Kidney tubule cell (primary cell): ENCODE measurements at places on chromosomes 11 and 22.

DNA sequence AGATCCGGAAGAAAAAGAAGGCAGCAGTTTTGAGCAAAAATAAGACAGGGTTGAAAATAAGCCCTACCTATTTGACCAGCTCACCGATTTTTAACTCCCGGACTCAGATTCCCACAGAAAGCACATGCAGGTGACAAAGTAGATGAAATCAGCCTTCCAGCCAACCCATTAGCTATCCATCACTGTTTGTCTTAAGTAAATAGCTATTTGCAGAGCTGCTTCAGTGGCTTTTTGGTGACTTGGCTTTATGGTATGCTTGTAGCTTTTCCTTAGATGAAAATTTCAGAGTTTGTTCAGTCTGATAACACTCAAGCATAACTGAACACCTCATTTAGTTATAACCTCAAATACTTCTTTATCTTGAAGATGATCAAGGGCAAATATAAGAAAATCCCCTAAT, 192.6 kb downstream of the HIPK3 start:
- peak; percentile 82 for DNase-seq

GRCh38 chr11:58621586-58622262, 741 bp upstream of the CNTF start:
- no peak for DNase-seq

- no peak for DNase-seq
These were observed 13.3 kb upstream of the OR56B4 start for GRCh38 chr11:6094186-6094585.

DNA sequence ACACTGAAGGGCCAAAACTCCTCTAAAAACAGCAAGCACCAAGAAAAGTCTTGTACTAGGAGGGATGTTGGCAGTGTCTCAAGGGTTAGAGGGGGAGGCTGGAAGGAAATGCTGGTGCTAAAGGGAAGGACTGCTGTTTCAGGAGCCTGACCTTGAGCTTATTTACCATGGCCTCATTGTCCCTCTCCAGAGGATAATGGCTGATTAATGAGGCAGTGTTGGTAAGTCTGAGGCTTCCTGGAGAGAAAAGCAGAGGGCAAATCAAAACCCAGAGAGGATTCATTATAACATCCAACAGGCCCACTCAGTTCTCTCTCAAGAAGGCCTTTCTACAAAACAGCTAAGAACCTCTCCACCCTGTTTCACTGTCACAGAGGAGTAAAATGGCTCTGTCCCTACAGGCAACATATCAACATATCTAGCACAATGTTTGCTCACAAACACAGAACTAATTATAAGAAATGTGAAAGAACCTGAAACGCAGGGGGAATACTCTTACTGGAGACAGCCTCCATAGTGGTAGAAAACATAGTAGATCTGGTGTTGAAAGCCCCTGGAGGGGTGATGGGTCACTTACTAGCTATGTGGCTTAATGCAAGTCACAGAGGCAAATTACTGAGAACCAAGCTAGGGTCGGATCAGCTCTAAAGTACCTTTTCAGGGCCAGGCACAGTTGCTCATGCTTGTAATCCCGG, 31.4 kb downstream of the NUMA1 start:
- no peak for DNase-seq

GRCh38 chr22:22111267-22111751, 128.7 kb upstream of the TOP3B start:
- DNase-seq = peak; percentile 94

DNA sequence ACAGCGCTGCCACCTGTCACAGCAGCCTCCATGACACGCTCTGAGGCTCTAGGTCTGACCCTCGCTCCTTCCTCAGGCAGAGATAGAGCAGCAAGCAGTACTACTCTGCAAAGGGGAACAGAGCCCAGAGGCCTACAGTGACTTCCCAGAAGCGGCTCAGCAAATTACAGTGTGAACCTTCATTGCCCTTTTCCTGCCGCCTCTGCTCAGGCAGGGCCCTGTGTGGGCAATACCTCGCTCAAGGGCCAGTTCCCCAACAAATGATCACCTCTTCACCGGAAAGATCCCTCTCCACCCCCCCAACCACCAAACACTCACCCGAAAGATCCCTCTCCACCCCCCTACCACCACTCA, 12.3 kb downstream of the KIAA0930 start:
- no peak for DNase-seq
